ENCODE measurements at places on chromosomes 12 and 14. TPM values are rescaled to one million over a fixed set of nuclear protein-coding genes. Genes with fewer than 3 reads are reported as not detected.

The NKX2-1 gene
- not detected for total RNA-seq

GRCh38 chr14:60998617-60999016 lies 17.6 kb downstream of the SLC38A6 start:
- no peaks in the 10 kb centered on the region for H3K4me1 ChIP-seq
- peaks cover 8% of the 10 kb centered on the region for H3K36me3 ChIP-seq
- DNase-seq, result no peak

DNA sequence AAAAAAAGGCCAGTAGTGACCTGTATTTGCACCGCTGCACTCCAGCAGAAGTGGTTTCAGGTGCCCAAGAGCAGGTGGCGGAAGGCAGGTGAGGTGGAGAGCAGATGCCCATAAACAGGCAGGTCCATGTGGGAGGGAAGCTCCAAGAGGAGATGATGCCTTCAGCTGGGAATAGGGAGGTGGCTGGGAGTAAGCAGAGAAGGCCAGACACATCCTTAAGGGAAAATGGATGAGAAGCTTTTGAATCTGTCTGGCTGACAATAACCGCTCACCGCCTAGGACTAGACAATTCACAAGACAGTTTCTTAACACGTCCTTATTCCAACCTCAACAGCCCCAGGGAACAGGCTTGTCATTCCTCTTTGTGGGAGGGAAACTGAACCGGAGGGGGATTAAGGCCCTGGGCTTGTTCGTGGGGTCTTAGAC lies 43.9 kb upstream of the PLEKHG6 start:
- H3K4me3 ChIP-seq, result no peak overlapping the region
- H3K36me3 ChIP-seq, result no peaks in the 10 kb centered on the region
- peaks cover 5% of the 10 kb centered on the region for H3K4me1 ChIP-seq
- DNase-seq, result no peak
- no peak overlapping the region for H3K27ac ChIP-seq

The IL26 gene
- not detected for total RNA-seq

The PLEKHG7 gene
- total RNA-seq, result not detected

GRCh38 chr12:45256721-45257120 lies 40.8 kb downstream of the ANO6 start:
- no peak overlapping the region for H3K27ac ChIP-seq
- H3K36me3 ChIP-seq, result peaks cover 3% of the 10 kb centered on the region
- no peaks in the 10 kb centered on the region for H3K4me1 ChIP-seq
- no peak overlapping the region for H3K4me3 ChIP-seq
- DNase-seq, result no peak

GRCh38 chr14:62003701-62004100 lies 241.5 kb downstream of the SNAPC1 start:
- DNase-seq, result no peak
- H3K4me1 ChIP-seq, result peaks cover 12% of the 10 kb centered on the region
- H3K36me3 ChIP-seq, result no peaks in the 10 kb centered on the region
- H3K27me3 ChIP-seq, result no peaks in the 10 kb centered on the region
- no peak overlapping the region for H3K4me3 ChIP-seq
- no peak overlapping the region for H3K27ac ChIP-seq

The GPRC5A gene
- total RNA-seq, result 2.8 TPM

The RD3L gene
- total RNA-seq, result not detected
